CMK (cell line): ENCODE measurements at places on chromosomes 1 and 21.
A peak's percentile ranks its signal among the peaks of the same experiment; 100 is the strongest.

DNA sequence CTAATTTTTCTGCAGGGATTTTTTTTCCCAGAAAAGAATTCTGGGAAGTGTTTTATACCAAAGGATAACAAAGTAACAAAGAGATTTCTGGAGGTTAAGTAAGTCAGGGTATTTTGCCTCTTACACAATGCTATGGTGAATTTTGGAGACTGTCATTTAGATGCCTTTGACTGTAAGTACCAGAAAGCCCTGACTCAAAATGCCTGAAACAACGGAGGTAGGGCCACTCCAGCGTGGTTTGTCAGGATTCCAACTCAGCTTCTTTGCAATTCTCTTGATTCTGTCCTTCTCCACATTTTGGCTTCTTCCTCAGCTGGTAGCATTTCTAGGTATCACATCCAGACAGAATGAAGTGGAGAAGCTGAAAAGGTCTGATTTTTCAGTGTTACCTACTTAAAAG, 106.5 kb downstream of the UCHL5 start:
- DNase-seq = no peak

- no peak for DNase-seq
Observed at GRCh38 chr1:246160905-246161304, 346.2 kb downstream of the SMYD3 start.

- no peak for DNase-seq
Observed at GRCh38 chr1:20601129-20601825, 12.4 kb downstream of the CDA start.

GRCh38 chr21:26842300-26842699, 2.9 kb downstream of the ADAMTS1 start:
- no peak for DNase-seq

- no peak for DNase-seq
Observed at GRCh38 chr21:40633048-40633447, 213.9 kb downstream of the DSCAM start.

GRCh38 chr21:42672699-42673458, 19.5 kb downstream of the PDE9A start:
- DNase-seq = no peak

DNA sequence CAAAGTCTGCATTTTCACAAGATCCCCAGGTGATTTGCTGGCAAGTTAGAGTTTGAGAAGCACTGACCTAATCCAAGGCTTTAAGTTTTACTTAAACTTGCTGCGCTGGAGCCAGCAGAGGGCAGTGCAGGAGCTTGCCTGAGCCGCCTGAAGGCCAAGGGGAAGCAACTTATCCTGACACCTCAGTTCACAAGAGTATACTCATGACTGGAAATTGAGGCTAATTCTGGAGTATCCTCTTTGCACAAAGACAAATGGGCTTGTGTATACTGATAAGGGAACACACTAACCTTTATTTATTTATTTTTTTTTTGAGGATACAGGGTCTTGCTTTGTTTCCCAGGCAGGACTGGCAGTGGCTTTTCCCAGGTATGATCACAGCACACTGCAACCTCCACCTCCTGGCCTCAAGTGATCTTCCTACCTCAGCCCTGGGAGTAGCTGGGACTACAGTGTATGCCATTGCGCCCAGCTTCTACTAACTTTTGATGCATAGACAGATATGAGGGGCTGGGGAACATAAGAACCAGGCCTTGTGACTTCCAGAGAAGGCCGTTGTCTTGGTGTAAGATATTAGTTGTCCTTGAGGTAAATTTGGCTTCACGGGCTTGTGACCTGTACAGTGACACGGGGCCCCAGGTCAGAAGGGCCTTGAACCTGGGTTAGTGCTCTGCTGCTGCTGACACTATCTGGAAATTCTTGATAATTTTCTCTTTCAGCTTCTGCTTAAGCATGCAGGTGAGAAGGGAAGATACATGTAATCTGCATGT, 29.0 kb upstream of the SLAMF1 start:
- no peak for DNase-seq

- peak; percentile 45 for DNase-seq
Observed at GRCh38 chr21:15065392-15066122, 757 bp upstream of the NRIP1 start.

GRCh38 chr1:93219443-93219842, 38.9 kb downstream of the CCDC18 start:
- no peak for DNase-seq

GRCh38 chr1:206911064-206911663, 10.6 kb downstream of the FCMR start:
- no peak for DNase-seq

GRCh38 chr1:119286587-119287181, 81.9 kb upstream of the HAO2 start:
- no peak for DNase-seq
